ENCODE measurements at places on chromosomes 7 and 10. TPM values are rescaled to one million over a fixed set of nuclear protein-coding genes. Genes with fewer than 3 reads are reported as not detected.

DNA sequence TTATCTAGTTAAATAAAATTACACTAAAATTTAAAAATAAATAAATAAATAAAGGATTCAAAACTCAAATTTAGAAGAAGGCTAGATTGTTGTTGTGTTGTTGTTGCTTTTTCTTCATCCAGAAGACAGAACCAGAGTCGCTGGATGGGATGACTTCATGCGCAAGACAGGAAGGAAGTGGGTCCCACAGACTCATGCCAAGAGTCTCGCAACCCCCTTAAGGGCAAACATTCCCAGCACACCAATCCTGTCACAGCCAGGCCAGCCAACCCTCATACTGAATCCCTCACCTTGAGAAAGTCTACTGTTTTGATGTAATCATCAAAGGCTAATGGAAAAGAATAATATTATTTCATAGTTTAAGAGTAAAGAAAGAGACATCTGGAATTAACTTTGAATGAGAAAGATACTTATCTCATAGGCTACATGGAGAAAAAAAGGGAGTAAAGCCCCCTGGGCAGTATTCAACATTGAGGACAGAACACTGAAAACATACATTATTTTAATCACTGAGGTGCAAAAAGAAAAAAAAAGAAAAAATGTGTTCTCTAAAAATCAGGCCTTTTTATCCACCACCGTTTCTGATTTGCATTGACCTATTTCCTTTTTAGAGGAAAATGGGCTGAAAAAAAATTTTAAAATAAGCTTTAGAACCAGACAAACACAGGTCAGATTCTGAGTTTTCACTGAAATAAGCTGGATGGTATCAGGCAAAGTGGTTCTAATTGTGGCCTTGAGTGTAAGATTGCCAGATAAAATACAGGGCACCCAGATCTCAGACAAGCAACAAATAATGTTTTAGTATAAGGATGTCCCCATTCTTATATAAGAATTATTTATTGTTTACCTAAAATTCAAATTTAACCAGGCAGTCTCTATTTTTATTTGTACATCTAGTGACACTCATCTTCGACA is 826.5 kb downstream of the TNS3 start:
- H3K27ac ChIP-seq, result no peak overlapping the region
- H3K36me3 ChIP-seq, result no peaks in the 10 kb centered on the region
- H3K4me3 ChIP-seq, result no peak overlapping the region

- H3K27me3 ChIP-seq, result peaks cover under 1% of the 10 kb centered on the region
- DNase-seq, result no peak
- no peak overlapping the region for H3K4me3 ChIP-seq
- no peaks in the 10 kb centered on the region for H3K36me3 ChIP-seq
- no peak overlapping the region for H3K27ac ChIP-seq
Observed at GRCh38 chr7:86913709-86914108, 145.7 kb downstream of the ELAPOR2 start.

DNA sequence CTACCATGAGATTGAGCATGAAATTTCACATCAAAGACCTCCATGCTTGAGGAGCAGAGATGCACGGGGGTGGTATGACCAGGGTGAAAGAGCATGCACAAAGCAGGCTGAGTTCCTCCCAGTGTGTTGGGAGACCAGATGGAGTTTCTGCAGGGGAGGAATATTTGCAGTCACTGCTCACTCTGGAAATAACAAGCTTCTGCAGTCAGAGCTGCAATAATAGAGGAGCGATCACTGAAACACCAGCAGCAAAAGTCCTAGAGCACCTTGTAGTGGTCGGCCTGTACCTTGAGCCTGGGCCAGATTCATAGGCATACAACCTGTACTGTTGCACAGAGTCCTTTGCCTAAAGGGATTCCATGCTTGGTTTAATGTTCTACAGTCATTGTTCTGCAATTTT is 184.5 kb upstream of the SP8 start:
- no peak overlapping the region for H3K4me3 ChIP-seq
- no peaks in the 10 kb centered on the region for H3K4me1 ChIP-seq
- no peak for DNase-seq
- no peak overlapping the region for H3K27ac ChIP-seq

DNA sequence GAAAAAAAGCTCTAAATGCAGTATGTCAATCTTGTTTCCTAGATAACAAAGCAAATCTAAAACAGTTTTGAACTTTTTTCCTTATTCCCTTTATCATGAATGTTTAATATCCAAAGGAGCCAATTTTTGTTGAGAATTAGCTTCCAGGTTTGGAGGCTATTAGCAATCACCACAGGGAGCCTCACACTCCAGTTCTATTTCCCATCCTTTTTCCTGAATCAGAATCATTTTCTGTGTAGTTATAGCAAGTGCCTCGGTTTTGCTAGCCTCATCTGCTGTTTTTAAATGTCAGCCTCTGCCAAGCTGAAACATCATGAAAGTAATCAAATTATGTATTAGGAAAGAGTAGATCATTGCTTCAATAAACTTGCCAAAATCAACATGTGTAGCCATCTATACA is 357.5 kb upstream of the LRGUK start:
- no peak for DNase-seq
- H3K4me3 ChIP-seq, result no peak overlapping the region
- no peak overlapping the region for H3K27ac ChIP-seq
- H3K4me1 ChIP-seq, result peaks cover 4% of the 10 kb centered on the region
- no peaks in the 10 kb centered on the region for H3K36me3 ChIP-seq

DNA sequence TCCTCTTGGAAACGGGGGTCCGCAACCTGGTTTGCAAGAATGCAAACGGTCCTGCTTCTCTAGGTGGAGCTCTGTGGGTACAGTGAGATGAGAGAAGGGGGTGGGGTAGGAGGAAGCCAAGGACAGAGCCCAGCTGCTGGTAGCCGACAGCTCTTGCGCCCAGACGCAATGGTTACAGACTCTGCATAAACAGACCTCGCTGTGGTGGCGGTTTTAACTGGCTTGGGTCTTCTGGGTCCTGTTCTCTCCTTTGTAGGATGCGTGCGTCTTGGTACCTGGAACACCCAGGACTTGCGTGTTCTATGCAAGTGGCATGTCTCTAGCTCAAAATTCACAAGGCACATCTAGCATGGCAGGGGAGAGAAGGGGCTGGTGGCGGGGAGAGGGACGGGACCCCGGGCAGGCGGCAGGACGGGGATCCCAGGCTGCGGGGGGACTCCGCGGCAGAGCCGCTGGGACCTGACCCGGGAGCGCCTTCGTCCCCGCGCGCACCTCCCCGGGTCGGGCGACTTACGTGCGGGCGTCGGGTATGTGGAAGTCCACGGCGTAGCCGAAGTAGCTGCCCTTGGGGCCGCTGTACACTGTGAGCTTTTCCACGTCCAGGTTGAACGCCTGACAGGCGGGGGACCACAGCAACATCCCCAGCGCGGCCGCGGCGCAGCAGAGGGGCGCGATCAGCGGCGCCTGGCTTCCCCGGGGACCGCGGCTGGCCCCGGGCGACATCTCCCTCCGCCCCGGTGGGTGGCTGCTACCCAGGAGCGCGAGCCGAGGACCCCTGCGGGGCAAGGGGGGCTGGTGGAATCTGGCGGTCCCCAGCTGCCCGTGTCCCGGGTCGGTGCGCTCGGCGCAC is 448 bp downstream of the ITGA8 start:
- peaks cover 12% of the 10 kb centered on the region for H3K4me1 ChIP-seq
- no peaks in the 10 kb centered on the region for H3K36me3 ChIP-seq
- DNase-seq, result peak; percentile 46
- H3K4me3 ChIP-seq, result peak overlapping the region; percentile 54
- no peak overlapping the region for H3K27ac ChIP-seq

- peak overlapping the region; percentile 74 for H3K27ac ChIP-seq
- H3K4me1 ChIP-seq, result peaks cover 21% of the 10 kb centered on the region
- H3K36me3 ChIP-seq, result no peaks in the 10 kb centered on the region
Observed at GRCh38 chr10:31157123-31158010, 125.7 kb upstream of the ZNF438 start.

The ZNF679 gene
- total RNA-seq, result not detected

The SLC13A1 gene
- 0.09 TPM for total RNA-seq

All from SJSA1 (cell line).